Activated naive CD8-positive, alpha-beta T cell treated with anti-CD3 and anti-CD28 coated beads, Interleukin-2, amount 50 U/mL, for 24 hours (primary cell): ENCODE measurements at places on chromosomes 11 and 22.

DNA sequence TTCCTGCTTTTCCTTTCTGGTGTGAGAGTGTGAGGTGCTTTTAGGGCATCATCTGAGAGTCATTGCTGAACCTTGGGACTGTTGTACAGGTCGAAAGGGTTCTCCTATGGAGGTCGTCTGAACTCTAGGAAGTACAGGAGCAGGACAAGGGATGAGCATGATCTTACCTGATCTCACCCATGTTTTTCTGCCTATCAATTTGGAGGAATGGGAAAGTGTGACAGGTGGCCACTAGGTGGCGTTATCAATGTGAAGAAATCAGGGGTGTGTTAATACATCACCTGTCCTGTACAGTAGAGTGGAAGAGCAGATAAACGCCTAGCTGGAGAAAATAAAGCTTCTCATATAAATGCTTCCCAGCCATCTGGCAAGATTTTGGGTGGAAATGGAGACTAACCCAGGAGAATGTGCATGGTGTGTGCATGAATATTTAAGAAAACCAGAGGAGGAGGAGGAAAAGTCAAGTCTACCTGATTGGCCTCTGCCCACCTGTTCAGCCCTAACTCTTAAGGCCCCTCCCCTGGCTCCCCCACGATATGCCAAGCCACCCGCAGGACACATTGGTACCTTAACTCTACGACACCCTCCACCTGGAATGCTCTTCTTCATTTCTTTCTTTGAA is 72.0 kb upstream of the NARS2 start:
- no peak overlapping the region for H3K27ac ChIP-seq
- H3K4me1 ChIP-seq, result peaks cover 56% of the 10 kb centered on the region
- peak; percentile 59 for DNase-seq
- H3K27me3 ChIP-seq, result peaks cover 3% of the 10 kb centered on the region
- H3K36me3 ChIP-seq, result peaks cover 4% of the 10 kb centered on the region

DNA sequence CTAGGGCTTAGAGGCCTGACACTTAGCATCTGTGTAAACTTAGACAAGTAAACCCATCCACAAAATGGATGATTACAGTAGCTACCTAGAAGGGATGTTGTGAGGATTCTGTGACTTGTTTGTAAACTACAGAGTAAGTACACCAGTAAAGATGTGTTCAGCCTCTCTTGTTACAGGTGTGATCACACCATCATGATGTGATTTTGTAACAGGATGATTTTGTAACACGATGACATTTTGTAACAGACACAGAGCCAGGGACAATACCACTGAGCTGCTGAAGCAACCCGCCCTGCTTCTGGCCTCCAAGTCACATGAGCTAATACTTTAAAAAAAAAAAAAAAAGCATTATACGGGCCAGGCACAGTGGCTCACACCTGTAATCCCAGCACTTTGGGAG is 17.0 kb downstream of the FADD start:
- H3K4me3 ChIP-seq, result no peak overlapping the region
- no peaks in the 10 kb centered on the region for H3K36me3 ChIP-seq
- no peak overlapping the region for H3K27ac ChIP-seq
- DNase-seq, result no peak
- no peaks in the 10 kb centered on the region for H3K4me1 ChIP-seq
- H3K27me3 ChIP-seq, result peaks cover 18% of the 10 kb centered on the region

GRCh38 chr11:64492561-64492960 is 98.5 kb upstream of the SLC22A12 start:
- peaks cover 12% of the 10 kb centered on the region for H3K4me1 ChIP-seq
- H3K27me3 ChIP-seq, result peaks cover 30% of the 10 kb centered on the region
- H3K36me3 ChIP-seq, result no peaks in the 10 kb centered on the region
- no peak overlapping the region for H3K4me3 ChIP-seq

DNA sequence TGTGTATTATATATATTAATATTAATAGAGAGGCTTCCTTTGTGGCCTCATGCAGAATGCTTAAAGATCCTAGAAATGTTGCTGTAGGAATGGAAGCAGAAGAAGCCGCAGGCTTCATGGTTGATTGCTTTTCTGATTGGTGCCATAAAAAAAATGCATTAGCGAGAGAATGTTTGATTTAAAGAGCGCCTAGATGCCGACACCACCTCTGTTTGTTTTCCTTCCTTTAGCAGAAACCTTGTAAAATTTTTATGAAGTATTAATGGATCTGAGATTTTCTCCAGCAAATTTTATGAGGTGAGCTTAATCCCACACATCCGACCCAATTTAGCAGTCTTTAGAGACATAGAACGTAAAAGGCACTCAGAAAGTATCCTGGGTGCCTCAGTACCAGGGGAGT is 587.5 kb downstream of the NTM start:
- no peak for DNase-seq
- H3K4me3 ChIP-seq, result no peak overlapping the region
- H3K27me3 ChIP-seq, result no peaks in the 10 kb centered on the region
- no peaks in the 10 kb centered on the region for H3K36me3 ChIP-seq
- no peak overlapping the region for H3K27ac ChIP-seq

- H3K27me3 ChIP-seq, result peaks cover 17% of the 10 kb centered on the region
- no peaks in the 10 kb centered on the region for H3K4me1 ChIP-seq
- H3K27ac ChIP-seq, result no peak overlapping the region
- no peaks in the 10 kb centered on the region for H3K36me3 ChIP-seq
These were observed 13.0 kb downstream of the GALNT18 start for GRCh38 chr11:11608783-11609232.

DNA sequence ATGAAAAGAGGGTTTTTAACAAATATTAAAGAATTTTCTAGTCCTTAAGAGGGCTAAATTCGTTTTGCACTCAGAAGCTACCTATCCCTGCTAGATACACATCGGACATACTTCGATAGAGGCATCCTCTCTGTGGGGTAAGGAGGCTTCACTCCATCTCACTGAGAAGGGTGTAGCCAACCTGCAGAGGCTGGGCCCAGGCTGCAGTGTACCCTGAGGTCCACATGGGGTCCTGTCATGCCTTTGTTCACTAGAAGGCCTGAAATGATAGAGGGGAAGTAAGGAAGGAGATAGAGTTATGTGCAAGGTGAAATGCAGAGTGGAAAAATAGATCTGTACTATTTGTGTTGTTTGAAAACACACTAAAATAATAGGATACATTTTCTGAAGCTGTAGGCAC is 45.6 kb downstream of the IGSF9B start:
- no peaks in the 10 kb centered on the region for H3K4me1 ChIP-seq
- H3K27me3 ChIP-seq, result no peaks in the 10 kb centered on the region
- no peak overlapping the region for H3K27ac ChIP-seq
- H3K4me3 ChIP-seq, result no peak overlapping the region
- H3K36me3 ChIP-seq, result peaks cover 21% of the 10 kb centered on the region

DNA sequence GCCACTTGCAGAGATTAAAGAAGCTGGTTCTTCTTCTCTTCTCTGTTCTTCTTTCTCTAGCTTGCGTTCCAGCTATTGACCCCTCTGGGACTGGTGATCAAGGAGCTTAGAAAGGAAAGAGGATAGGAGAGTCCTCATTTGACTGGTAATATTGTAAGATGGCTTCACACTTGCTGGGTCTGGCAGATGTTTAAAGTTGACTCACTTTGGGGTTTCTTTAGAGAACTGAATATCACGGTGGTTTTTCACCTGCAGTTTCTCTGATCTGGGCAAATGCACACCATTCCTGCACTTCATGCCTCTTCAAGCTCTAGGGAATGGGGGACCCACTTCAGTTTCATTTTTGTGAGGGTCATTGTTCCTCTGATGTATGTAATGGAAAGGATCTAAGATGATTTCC is 41.8 kb upstream of the DEUP1 start:
- H3K27me3 ChIP-seq, result peaks cover 10% of the 10 kb centered on the region
- no peak for DNase-seq
- H3K4me3 ChIP-seq, result no peak overlapping the region
- no peaks in the 10 kb centered on the region for H3K36me3 ChIP-seq
- no peaks in the 10 kb centered on the region for H3K4me1 ChIP-seq
- no peak overlapping the region for H3K27ac ChIP-seq

- no peaks in the 10 kb centered on the region for H3K4me1 ChIP-seq
- no peak overlapping the region for H3K27ac ChIP-seq
- H3K36me3 ChIP-seq, result no peaks in the 10 kb centered on the region
- H3K4me3 ChIP-seq, result no peak overlapping the region
- no peak for DNase-seq
These were observed 64.3 kb downstream of the SHANK2 start for GRCh38 chr11:71188073-71188472.

DNA sequence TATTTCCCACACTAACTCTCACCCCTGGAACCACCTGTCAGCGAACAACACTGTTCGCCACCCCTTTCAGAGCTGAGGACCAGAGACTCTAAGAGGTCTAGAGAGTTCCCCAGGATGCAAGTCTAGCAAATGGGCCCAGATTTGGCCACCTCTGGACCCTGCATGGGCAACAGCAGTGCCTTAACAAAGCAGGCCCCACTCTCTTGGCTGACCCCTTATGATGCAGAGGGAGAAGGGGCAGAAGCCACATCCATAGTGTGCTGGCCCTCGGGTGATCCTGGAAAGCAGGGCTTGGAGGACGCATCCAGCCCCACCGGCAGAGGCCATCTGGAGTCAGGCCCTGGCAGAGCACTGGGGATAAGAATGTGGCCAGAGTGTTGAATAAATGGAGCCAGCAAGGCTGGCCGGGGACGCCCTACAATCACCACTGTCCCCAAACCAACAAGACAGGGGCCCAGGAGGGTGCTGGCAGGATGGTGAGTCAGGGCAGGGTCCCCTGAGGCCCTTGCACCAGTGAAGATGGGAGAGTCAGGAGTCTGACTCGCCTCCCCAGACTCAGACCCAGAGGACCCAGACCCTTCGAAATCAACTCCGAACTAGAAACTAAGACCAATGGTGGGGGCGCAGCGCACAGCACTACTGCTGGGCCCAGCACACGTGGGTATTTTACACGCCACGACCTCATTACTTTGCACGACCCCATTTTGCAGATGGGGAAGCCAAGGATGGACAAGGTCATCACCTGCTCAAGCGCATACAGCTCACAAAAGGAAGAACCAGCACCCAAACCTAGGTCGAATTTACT is 6.5 kb downstream of the CSNK1E start:
- no peak overlapping the region for H3K4me3 ChIP-seq
- H3K27me3 ChIP-seq, result no peaks in the 10 kb centered on the region
- H3K27ac ChIP-seq, result peak overlapping the region; percentile 52
- no peak for DNase-seq
- H3K4me1 ChIP-seq, result peaks cover 61% of the 10 kb centered on the region

- peaks cover 2% of the 10 kb centered on the region for H3K27me3 ChIP-seq
- H3K4me1 ChIP-seq, result no peaks in the 10 kb centered on the region
- H3K36me3 ChIP-seq, result no peaks in the 10 kb centered on the region
- no peak overlapping the region for H3K27ac ChIP-seq
These were observed 79.5 kb upstream of the TTC12 start for GRCh38 chr11:113234888-113235287.

DNA sequence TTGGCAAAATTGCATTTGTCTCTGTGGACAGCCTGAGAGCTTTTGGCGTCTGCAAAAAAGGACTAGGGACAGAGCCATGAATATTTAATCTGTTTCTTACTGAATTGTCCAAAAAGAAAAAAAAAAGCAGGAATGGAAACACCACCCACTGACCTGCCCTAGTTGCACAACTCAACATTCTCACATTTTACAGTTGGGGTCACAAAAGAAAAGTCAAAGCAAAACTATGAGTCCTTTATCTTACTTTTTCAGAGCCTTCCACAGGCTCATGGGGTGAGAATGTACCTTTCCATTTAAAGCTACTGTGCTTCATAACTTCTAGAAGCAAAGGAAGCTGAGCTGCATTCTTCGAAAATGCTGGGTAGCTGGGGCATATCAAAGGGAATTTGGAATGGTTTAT is 225.7 kb downstream of the FAM76B start:
- no peak for DNase-seq
- peaks cover 34% of the 10 kb centered on the region for H3K4me1 ChIP-seq
- H3K4me3 ChIP-seq, result no peak overlapping the region
- no peaks in the 10 kb centered on the region for H3K27me3 ChIP-seq

DNA sequence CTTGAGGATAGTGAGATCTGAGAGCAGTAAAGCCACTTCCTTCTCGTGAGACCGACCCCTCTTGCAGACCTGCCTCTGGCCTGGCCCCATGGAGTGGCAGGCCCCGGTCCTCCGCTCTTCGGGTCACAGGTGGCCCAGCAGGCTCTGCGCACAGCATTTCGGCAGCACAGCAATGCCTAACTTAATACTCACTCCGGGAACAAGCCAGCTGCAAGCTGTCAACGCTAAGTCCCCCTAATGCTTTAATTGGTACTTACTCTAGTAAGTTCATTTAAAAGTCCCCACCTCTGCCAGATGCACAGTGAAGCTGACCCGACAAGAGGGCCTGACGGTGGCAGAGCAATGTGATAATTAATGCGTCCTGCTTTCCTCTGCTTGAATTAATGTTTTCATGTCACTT is 349.3 kb upstream of the B3GAT1 start:
- no peaks in the 10 kb centered on the region for H3K4me1 ChIP-seq
- H3K36me3 ChIP-seq, result no peaks in the 10 kb centered on the region
- no peaks in the 10 kb centered on the region for H3K27me3 ChIP-seq
- no peak for DNase-seq
- no peak overlapping the region for H3K27ac ChIP-seq
- no peak overlapping the region for H3K4me3 ChIP-seq

GRCh38 chr11:114609429-114609828 is 13.8 kb upstream of the NXPE4 start:
- DNase-seq, result no peak
- H3K4me3 ChIP-seq, result no peak overlapping the region
- no peaks in the 10 kb centered on the region for H3K36me3 ChIP-seq
- no peak overlapping the region for H3K27ac ChIP-seq
- H3K27me3 ChIP-seq, result no peaks in the 10 kb centered on the region

DNA sequence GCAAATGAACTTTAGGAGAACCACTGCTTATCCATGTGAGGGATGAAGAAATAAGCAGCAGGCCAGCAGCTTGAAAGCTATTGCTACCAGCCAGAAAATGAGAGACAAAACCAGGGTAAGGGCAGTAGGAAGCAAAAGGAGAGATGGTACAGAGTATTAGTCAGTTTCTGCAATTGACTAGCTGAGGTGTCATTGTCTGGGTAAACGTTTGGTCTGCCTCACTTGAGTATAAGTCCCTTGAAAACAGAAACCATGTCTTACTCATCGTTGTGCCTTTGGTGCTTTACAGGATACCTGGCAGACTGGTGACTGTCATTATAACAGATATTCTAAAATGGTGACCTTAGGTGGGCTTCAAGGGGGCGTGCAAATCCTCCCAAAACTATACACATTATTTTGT is 63.9 kb upstream of the USP47 start:
- no peak for DNase-seq
- H3K4me3 ChIP-seq, result no peak overlapping the region
- no peaks in the 10 kb centered on the region for H3K4me1 ChIP-seq
- peaks cover 5% of the 10 kb centered on the region for H3K27me3 ChIP-seq
- H3K27ac ChIP-seq, result no peak overlapping the region
- H3K36me3 ChIP-seq, result no peaks in the 10 kb centered on the region

DNA sequence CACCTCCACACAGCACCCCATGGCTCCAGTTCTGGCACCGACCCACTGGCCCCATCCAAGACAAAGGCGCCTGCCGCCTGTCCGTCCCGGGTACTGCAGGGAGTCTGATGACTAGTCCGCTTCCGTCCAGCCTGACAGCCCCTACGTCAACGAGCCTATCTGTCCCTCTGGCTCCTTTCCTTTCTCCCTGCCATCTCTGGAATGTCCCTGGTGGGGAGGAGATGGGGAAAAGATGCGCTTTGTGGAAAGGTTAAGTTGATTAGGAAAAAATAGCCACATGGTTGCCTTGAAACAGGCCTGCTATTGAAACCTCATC is 10.4 kb downstream of the PDGFB start:
- no peak overlapping the region for H3K4me3 ChIP-seq
- DNase-seq, result no peak
- peaks cover 61% of the 10 kb centered on the region for H3K4me1 ChIP-seq
- peaks cover 48% of the 10 kb centered on the region for H3K27me3 ChIP-seq
